ENCODE measurements at places on chromosomes 13 and 19. TPM values are rescaled to one million over a fixed set of nuclear protein-coding genes. Genes with fewer than 3 reads are reported as not detected.

LMTK3 gene
- 1.3 TPM for total RNA-seq

LAIR2 gene
- total RNA-seq = not detected

FREM2 gene
- under 0.01 TPM for total RNA-seq

ZNF835 gene
- total RNA-seq = under 0.01 TPM

KLF1 gene
- not detected for total RNA-seq

CCDC194 gene
- total RNA-seq = not detected

AZU1 gene
- not detected for total RNA-seq
